Adrenal gland (tissue), 19 donors: ENCODE measurements at places on chromosomes 2 and 18.

- DNase-seq, result peak; percentile 63
Observed at GRCh38 chr18:12679183-12679786, 21.4 kb upstream of the SPIRE1 start.

DNA sequence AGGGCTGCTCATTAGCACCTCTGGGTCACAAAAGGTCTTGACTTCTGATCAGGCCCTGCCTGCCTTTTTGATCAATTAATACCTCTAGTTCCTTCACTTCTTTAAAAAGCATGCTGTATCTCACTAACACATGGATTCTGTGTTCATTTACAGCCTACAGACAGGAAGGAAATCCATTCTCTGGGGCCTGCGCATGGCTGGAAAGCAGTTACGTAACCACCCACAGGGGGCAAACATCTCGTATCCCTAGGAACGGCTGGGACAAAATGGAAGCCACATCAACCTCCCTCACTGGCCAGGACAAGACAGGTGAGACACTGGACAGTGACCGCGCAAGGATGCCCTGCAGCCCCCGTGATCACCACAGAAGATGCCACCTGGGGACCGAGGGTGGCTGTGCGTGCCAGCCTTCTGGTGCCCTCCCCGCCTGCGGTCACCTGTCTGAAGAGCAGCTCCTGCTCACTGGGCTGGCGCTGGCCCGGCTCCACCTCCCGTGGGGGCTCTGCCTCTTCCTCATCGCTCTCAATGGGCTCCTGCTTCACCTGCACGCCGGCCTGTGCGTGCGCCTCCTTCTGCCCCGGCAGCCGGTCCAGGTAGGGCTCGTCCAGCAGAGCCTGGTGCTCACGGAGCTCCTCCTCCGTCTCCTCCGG lies 266.9 kb downstream of the TWIST2 start:
- no peak for DNase-seq

- DNase-seq, result peak; percentile 20
Observed at GRCh38 chr2:20455076-20455587, 8.3 kb downstream of the RHOB start.

DNA sequence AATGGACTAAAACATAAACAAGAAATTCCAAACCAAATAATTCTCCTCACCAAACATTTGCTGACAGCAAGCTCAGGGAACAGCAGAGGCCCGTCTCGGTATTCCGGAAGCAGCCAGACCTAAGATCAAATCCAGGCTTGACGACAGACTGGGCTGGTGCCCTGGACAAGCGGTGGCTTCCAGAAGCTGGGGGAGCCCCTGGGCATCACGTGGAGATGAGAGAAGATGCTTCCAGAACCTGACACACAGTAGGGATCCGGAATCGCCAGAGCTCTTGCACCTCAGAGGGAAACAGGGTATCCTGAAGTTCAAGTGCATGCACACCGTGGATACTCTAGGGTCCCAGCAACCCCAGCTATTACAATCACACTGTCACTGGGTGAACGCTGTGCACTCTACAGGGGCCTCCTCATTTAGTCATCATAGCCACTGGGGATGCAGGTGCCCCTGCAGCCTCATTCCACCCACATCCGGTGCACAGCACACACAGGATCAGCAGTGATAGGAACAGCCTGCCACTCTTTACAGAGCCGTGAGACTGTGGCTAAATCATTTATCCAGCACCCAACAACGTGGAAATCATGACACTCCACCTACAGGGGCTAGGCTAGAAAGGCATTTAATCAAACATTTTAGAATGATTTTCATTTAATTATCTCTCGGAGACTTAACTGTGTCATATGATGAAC lies 102.6 kb downstream of the HDAC4 start:
- DNase-seq, result no peak

GRCh38 chr2:238220892-238221521 lies 17.5 kb upstream of the ILKAP start:
- no peak for DNase-seq

GRCh38 chr18:48554610-48555400 lies 16.0 kb downstream of the CTIF start:
- no peak for DNase-seq

GRCh38 chr2:235135195-235135965 lies 183.6 kb downstream of the SH3BP4 start:
- DNase-seq, result no peak

DNA sequence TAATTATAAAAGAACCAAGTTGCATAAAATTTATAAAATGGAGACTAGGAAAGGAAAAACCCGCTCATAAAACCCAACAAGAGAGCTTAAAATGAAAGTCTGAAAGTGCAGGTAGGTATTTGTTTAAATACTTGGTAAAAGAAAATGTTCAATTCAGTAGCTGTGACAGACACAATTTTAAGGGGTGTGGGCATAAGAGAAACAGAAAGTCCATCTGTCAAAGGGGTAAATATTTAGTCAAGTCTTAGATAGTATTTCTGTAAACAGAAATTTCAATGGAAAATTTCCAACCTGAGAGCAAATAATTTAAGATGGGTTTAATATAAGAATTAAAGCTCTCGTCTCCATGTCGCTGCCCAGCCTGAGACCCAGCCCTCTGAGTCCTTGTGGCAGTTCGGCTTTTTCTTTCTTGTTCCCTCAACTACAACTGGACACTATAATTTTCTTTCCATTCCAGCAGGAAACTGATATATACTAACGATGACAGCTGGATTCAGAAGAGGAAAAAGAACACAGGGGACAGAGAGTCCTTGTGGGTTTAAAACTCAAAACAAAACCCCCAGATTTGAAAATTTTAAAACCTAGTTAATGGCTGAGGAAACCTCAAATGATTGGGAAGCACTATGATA lies 88.0 kb upstream of the ZFP36L2 start:
- DNase-seq, result no peak

DNA sequence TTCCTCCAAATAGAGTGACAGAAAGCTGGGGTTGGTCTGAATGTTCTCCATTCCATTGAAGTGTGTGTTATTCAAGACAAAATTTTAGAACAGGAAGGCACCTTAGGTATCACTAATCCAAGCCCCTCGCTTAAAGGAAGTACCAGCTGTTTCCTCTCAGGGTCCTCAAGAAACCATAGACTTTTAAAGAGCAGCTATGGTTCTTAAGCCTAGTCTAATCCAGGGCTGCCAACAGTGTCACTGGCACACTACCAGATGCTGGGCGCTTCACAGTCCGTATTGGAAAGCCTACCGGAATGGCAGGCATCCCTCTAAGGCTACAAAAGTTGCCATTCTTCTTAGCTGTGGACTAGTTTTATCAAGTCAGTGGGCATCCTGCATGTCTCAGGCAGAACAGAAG lies 1.9 kb downstream of the NEMP2 start:
- no peak for DNase-seq

GRCh38 chr2:47056374-47056773 lies 98.7 kb downstream of the STPG4 start:
- no peak for DNase-seq

- no peak for DNase-seq
Observed at GRCh38 chr2:25165992-25166875, 2.1 kb downstream of the POMC start.

DNA sequence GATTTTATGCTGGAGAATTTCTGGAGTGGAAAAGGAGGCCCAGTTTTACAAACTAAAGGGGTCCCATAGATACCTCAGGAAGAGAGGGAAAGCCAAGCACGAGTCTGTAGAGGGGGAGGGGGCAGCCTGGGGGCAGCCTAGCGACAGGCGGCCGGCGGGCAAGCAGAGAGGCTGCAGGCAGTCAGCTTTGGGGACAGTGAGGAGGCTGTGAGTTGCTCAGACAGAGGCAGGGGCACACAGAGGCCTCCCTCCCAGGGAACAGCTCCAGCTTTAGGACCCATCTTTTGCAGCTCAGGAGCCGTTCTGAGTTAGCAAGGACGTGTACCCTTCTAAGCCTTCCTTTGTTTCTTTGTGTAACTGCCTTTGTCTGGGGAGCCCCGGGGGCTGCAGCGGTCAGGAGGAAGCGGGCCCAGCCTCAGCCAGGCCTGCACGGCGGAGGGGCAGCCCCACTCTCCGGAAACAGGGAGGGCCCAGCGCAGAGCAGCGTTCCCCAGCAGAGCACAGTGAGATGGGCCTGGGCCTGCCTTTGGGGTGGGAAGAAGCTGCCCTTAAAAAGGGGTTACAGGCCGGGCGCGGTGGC lies 41.1 kb upstream of the RALBP1 start:
- DNase-seq, result no peak

- no peak for DNase-seq
Observed at GRCh38 chr2:241719093-241719492, 15.3 kb upstream of the D2HGDH start.

DNA sequence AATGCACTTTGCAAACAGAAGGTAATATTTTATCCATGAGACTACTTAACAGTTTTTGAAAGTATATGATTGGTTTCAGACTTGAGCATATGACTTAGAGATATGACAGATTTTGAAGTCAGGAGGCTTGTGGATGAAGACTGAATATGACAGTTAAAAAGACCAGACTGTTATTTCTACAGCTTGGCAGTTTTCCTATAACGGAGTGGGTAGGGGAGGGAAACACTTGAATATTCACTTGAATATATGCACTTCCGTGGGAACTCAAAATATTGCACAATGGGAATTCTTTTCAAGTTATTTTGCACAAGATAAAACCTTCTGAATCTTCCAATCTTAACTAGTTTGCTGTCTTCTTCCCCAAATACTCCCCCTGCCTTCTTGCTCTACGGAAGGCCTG lies 64.6 kb upstream of the ACKR3 start:
- DNase-seq, result no peak

DNA sequence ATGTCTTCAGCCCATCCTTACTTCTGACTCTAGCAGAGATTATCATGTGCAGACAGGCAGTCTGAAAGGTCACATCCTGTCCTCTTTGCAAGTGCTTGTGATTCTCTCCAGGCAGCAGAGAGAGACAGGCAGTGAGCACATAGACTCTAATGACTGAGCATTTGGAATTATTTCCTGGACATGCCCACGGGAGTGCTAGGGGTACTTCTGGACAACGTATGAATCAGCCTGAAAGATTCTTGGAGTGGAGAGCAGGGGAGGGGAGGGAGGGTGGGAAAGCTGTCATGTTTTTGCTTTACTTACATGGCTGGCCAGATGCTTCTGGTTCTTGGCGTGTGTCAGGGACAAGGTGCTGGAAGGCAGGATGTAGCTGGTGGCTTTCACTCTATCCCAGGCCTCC lies 150.6 kb downstream of the RIF1 start:
- DNase-seq, result no peak

GRCh38 chr2:64448041-64448426 lies 5.9 kb upstream of the LGALSL start:
- DNase-seq, result no peak

DNA sequence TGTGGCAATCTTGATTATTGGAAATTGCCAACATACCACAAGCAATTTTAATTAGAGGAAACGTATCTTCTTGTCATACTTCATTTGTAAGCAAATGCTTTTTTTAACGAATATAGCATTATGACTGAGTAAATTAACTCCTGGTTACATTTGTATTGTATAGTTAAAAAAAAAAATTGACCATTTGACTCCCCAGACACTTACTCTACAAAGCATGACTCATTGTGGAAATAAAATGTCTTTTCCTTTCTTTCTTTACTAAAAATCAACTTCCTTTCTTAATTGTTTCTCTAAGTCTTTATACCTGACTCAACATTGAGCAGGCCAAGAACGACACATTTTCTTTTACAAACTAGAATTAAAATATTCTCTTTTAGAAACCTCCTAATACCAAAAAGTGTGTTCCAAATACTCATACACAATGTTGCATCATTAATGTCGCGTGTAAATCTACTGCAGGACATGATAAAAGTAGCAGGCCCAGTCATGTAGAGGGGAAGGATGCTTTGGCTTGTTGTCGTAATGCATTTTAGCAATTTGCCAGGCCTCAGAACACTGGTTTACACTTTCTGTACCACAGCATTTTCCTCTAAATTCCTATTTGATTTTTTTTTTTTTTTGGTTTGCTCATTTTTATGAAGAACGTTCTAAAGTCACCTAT lies 349.6 kb upstream of the KCNH7 start:
- no peak for DNase-seq

DNA sequence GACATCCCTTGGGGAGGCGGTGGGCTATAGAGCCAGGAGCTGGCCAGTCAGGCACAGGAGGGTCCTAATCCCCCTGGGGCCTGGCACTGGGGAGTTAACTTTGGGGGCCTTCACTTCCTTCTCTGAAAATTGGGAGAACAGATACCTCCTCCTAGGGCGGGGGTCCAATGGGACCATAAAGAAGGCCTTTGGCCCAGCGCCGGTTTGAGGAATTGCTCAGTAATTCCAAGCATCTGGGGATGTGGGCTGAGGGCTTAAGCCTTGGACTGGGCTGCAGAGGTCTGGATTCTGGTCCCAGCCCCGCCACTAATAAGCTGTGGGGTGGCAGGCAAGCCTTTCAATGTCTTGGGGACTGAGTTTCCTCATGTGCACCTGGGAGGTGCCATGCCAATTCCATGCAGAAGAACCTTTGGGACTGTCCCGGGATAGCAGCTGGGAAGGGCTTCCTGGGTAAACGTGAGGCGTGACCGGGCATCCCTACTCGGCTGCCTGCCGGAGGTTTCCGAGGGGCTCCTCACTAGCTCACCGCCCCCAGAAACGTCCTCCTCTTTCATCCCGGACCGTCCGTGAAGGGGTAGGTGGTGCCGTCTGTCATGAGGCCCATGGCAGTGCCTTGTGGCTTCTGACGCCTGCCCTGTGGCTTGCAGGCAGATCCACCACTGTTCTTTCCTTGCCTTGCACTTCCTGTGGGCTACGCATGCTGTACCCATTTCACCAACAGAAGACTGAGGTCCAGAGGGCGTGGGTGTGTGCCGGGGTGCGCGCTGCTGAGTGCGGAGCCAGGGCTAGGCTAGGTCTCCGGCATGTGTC lies 67.4 kb upstream of the HPCAL1 start:
- no peak for DNase-seq

GRCh38 chr18:8366656-8367055 lies 242.6 kb upstream of the RAB12 start:
- no peak for DNase-seq

GRCh38 chr2:38147333-38148121 lies 71.6 kb upstream of the CYP1B1 start:
- no peak for DNase-seq

DNA sequence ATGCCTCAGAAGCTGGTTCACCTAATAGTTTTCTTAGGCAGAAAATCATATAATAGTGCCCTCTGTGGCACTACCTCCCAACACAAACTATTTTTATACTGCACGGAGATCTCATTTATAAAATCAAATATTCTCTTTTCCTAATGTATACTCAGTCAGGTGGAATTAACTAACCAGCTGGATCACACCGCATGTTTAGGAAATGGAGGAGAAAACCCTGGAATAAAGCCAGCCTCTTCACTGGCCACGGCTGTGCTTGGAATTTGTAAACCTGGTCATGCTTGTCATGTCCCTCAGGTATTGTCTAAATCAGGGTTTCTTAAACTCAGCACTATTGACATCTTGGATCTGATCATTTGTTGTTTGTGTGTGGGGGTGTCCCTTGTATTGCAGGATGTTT lies 85.6 kb downstream of the DOCK10 start:
- DNase-seq, result no peak

- peak; percentile 58 for DNase-seq
Observed at GRCh38 chr2:8682719-8683667, 1.1 kb downstream of the ID2 start.
